ENCODE measurements at places on chromosomes 16 and 17. TPM values are rescaled to one million over a fixed set of nuclear protein-coding genes. Genes with fewer than 3 reads are reported as not detected.

DNA sequence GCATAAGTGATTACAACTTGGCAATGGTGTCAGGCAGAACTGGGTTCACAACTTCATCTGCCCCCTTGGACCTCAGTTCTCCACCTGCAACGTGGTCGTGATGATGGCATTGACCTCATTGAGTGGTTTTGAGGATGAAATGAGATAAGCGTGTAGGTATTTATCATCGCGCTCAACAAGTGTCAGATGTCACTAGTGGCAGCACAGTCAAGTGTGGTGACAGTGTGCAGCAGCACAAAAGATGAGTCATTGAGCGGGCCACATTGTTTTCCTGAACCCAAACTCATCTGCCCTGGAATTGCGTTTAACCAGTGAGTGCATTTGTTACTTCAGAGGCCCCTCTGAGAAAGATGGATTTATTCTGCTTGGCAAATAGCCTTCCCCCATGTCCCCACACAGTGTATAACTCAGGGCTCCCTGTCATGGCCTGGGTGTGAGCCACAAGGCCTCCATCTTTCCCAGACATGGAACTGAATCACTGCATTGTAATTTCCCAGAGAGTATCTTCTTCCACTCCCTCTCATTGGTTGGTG is 20.9 kb downstream of the IRX3 start:
- no peak for DNase-seq

The TBC1D3C gene
- not detected for polyA plus RNA-seq

DNA sequence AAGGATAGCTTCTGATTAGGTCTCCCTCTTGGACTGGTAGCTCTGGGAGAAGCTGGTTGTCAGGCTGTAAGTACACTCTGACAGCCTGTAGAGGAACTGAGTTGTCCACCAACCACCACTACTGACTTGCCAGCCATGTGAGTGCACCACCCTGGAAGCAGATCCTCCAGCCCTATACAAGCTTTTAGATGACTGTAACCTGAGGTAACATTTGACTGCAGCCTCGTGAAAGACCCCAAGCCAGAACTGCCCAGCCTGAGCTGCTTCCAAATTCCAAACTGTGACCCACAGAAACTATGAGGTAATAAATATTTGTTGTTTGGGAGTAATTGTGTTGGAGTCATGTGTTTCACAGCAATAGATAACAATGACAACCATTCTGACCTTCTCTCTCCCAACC is 30.8 kb upstream of the DYNLL2 start:
- no peak for DNase-seq

The ITGAD gene
- polyA plus RNA-seq: not detected

The SOX8 gene
- 1.5 TPM for polyA plus RNA-seq

All from right cardiac atrium (tissue), 5 donors.